CD8-positive, alpha-beta memory T cell (primary cell): ENCODE measurements at places on chromosomes 3 and 15.
A peak's percentile ranks its signal among the peaks of the same experiment; 100 is the strongest.

GRCh38 chr3:136008221-136008620 lies 42.7 kb downstream of the PPP2R3A start:
- no peaks in the 10 kb centered on the region for H3K36me3 ChIP-seq
- H3K4me1 ChIP-seq = no peaks in the 10 kb centered on the region
- no peak overlapping the region for H3K27ac ChIP-seq
- H3K4me3 ChIP-seq = no peak overlapping the region
- no peaks in the 10 kb centered on the region for H3K27me3 ChIP-seq

- peak within 1 kb of the TSS; percentile 47 for H3K27ac ChIP-seq
- H3K4me1 ChIP-seq = peaks cover 26% of the 10 kb centered on the region
- no peaks in the 10 kb centered on the region for H3K36me3 ChIP-seq
- DNase-seq = no peak
- peak within 1 kb of the TSS; percentile 58 for H3K4me3 ChIP-seq
Measured at GRCh38 chr15:41513506-41514227, at the start of gene LTK. TSS of gene LTK (minus strand) at chr15:41513827. CDS start at chr15:41513709, 118 bp downstream.

GRCh38 chr15:57861034-57861638 lies 154.6 kb downstream of the POLR2M start:
- no peak overlapping the region for H3K27ac ChIP-seq
- no peaks in the 10 kb centered on the region for H3K36me3 ChIP-seq
- DNase-seq = no peak
- H3K27me3 ChIP-seq = no peaks in the 10 kb centered on the region
- no peaks in the 10 kb centered on the region for H3K4me1 ChIP-seq

GRCh38 chr3:170651260-170651845 lies 65.5 kb upstream of the SLC7A14 start:
- no peaks in the 10 kb centered on the region for H3K27me3 ChIP-seq
- no peak overlapping the region for H3K4me3 ChIP-seq
- no peak overlapping the region for H3K27ac ChIP-seq
- H3K4me1 ChIP-seq = no peaks in the 10 kb centered on the region
- no peaks in the 10 kb centered on the region for H3K36me3 ChIP-seq
- DNase-seq = no peak

- no peak overlapping the region for H3K27ac ChIP-seq
- no peak overlapping the region for H3K4me3 ChIP-seq
- H3K36me3 ChIP-seq = no peaks in the 10 kb centered on the region
- no peaks in the 10 kb centered on the region for H3K4me1 ChIP-seq
- no peak for DNase-seq
Measured at GRCh38 chr3:61134532-61134931, 116.7 kb downstream of the FHIT start.

GRCh38 chr3:192817053-192817452 lies 89.7 kb upstream of the FGF12 start:
- no peak for DNase-seq
- no peaks in the 10 kb centered on the region for H3K27me3 ChIP-seq
- no peaks in the 10 kb centered on the region for H3K36me3 ChIP-seq
- no peaks in the 10 kb centered on the region for H3K4me1 ChIP-seq
- no peak overlapping the region for H3K4me3 ChIP-seq

DNA sequence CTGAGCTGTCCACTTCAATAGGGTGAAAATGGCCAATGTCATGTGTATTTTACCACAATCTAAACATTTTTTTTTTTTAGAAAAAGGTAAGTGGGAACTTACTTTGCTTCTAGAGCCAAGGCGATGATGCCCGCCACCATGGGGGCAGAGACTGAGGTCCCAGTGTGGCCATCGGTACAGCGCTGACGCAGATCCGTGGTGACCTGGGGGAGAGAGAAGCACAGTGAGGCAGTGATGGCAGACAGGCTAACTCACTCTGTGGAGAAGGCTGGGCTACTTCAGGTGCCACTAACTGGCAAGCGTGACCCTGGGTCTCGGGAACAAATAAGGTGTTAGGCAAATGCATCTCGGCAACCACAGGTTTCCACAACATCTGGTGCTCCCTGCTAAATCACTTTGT lies 94.3 kb upstream of the SNRPA1 start:
- DNase-seq = no peak
- no peaks in the 10 kb centered on the region for H3K4me1 ChIP-seq
- H3K36me3 ChIP-seq = no peaks in the 10 kb centered on the region
- H3K4me3 ChIP-seq = no peak overlapping the region
- no peaks in the 10 kb centered on the region for H3K27me3 ChIP-seq
- no peak overlapping the region for H3K27ac ChIP-seq

GRCh38 chr3:198088421-198088955 lies 128.5 kb downstream of the LMLN start:
- no peaks in the 10 kb centered on the region for H3K36me3 ChIP-seq
- H3K4me3 ChIP-seq = no peak overlapping the region
- no peaks in the 10 kb centered on the region for H3K4me1 ChIP-seq

DNA sequence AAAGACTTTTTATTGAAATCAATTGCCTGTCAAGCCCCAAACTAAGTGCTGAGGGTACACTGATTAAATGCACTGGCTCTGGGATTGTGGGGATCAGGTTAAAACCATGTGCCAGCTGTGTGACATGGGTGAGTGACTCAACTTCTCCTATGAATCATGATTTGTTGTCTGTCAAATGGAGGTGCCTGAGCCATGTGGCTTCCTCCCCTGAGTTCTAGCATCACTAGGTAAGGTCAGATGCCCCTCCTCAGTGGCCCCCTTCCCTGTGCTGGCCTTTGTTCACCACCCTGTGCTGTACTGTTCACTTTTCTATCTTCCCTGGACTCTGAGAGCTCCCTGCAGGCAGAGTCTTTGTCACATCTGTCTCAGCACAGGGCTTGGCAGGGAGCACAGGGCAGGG lies 43.6 kb upstream of the ATP2B2 start:
- H3K27me3 ChIP-seq = no peaks in the 10 kb centered on the region
- H3K36me3 ChIP-seq = no peaks in the 10 kb centered on the region
- peaks cover 16% of the 10 kb centered on the region for H3K4me1 ChIP-seq
- no peak for DNase-seq

DNA sequence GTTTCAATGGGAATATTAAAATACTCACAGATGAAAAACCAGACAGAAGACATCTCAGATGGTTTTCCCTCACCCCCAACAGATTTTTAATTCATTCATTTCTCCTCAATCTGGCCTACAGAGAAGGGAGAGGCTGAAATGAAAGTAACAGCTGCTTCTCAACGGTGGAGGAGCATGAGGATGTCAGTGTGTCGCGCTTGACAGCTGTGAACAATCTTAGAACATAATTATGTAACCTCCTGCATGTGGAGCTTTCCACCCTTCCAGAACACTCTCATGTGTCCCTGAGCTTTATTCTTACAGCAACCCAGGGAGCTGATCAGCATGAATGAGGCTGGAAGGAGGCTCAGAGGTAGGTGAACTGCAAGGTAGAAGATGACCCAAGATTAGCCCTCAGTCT lies 52.7 kb downstream of the MB21D2 start:
- DNase-seq = no peak
- no peak overlapping the region for H3K27ac ChIP-seq
- no peak overlapping the region for H3K4me3 ChIP-seq
- H3K27me3 ChIP-seq = no peaks in the 10 kb centered on the region
